ENCODE measurements at places on chromosomes 16 and 17.

GRCh38 chr16:78815713-78816112 lies 716.3 kb downstream of the WWOX start:
- no peak for DNase-seq

DNA sequence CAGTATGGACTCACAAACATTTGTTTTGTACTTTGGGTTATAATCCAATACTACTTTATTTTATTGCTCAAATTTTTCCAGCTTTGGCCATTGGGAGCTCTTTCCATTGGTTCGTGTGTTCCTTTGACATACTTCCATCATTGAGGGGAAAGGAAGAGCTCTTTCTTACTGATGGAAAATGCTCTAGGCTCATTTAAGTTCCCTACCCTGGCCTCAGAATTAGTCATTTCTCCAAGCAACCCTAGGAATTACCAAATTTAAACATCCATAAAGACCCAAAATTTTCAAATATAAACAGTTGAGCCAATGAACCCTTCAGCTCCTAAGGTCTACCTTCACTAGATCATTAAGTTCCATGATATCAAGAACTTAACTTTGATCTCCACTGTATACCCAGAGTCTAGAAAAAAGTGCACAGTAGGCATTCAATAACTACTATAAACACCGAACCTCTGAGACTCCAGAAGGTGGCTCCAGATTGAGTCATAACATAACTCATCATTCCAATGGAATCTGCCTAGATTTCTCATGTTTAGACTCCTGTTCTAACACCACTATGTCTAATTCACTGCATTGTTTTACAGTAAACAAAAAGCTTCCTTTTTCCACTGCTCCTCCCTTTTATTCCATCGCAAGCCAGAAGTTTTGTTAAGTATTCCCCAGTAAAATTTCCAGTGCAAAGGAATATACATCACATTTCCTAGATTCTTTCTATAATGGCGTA lies 39.0 kb downstream of the SMURF2 start:
- DNase-seq: no peak

GRCh38 chr17:55458287-55458900 lies 36.8 kb upstream of the MMD start:
- DNase-seq: no peak

DNA sequence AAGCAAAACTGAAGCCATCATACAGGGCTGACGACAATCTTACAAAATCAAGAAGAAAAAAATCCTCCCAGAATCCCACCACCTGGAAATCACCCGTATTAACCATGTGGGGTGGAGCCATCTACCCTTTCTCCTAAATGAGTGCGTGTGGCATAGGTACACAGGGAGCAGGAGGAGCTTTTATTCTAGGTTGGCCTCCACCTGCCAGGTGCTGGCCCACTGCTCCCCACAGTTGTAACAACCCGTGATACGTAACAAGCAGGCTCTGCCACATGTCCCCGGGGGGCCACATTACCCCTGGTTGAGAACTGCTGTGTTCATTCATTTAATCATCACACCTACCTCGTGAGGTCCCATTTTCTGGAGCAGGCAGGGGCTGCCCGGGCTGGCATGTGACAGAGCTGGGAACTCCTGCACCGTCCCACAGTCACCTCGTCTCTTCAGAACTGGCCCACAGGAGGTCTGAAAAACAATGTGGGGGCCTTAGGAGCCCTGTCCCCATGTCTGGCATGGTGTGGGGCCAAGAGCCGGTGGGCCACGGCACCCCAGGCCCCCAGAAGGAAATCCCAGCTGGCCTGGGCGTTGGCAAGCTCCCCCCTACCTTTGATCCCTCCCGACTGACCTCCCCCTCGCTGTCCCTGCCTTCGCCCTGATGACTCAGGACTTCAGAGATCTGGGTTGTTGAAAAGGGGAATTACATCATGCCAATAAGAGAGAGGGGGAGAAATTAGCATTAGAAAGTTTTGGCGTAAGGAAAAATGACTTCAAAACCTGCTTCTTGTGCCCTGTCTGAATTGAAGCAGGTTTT lies 12.9 kb downstream of the CMIP start:
- DNase-seq: peak; percentile 88

DNA sequence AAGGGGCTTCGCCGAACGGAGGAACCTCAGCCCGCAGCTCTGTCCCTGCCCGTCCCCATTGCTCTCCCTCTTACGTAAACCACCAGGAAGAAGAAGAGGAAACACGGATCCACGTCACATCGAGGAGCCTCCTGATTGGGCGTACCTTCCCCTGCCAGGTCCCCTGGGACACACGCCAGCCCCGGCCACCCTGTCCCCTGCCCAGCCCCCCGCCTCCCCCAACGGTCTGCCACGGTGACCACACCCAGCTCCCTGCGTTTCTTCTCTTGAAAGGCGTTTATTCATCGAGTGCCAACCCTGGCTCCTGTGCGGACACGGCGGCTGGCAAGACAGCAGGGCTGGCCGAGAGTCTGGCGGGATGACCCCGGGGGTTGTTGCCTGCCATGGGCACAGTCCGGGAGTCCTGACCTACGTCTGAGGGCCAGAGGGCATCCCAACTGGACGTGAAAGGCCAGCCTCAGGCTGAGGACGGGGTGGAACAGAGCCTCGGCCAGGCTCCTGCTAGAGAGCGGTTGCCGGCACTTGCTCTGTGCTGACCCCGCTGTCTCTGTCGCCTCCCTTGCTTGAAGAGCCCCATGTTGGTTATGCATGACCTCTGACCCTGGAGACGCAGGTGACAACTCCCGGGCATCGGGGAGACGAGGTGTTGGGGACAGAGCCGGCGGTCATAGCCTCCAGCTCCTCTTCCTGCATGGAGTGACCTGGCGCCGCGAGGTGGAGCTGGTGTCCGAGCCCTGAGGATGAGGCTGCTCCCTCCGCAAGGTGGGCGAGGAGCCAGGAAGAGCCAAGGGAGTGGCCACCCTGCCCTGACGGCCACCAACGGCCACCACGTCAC lies 40.5 kb upstream of the ACSF3 start:
- peak; percentile 76 for DNase-seq

- DNase-seq: no peak
Measured at GRCh38 chr16:79768276-79768970, 167.9 kb upstream of the MAF start.

- DNase-seq: no peak
Measured at GRCh38 chr16:24540602-24541210, 1.3 kb downstream of the RBBP6 start.

DNA sequence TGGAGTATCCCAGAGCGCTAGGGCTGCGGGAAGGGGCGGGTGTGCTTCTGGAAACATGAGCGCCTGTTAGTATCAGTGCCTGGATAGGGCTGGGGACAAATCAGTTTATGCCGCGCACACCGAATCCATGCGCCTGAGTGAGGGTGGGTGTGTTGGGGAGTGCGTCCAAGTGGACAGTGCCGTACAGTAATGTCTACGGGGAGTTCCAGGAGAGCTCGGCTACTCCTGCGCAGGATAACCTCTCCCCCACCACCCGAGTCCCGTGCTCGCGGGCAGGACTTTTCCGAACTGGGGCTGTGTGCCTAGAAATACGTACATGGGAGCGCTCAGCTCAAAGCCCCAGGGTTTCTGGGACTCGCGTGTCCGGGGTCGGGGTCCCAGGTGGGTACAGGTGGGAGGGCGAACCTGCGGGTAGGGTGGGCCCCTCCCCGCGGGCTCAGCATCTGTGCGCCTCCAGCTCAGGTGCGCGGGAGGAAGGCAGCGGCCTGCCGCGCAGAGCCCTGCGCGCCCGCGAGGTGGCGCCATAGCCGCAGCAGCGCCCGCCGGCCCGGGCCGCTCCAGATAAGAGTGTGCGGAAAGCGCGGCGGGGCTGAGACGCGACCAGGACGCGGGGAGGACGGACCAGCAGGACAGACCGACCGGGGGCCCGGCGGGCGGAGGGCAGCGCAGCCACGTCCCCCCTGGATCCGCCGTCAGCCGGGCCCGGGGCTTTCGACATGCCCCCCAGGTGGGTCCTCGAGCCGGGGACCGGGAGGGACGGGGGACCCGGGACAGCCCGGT lies at the start of gene HIC1:
HIC1 (plus strand) TSS at position 592 of the 780 bp plus-strand sequence. CDS start 1,588 bp downstream, outside the sequence.
- peak; percentile 67 for DNase-seq

- DNase-seq: peak; percentile 56
Measured at GRCh38 chr17:309361-309888, 43.2 kb downstream of the RPH3AL start.

DNA sequence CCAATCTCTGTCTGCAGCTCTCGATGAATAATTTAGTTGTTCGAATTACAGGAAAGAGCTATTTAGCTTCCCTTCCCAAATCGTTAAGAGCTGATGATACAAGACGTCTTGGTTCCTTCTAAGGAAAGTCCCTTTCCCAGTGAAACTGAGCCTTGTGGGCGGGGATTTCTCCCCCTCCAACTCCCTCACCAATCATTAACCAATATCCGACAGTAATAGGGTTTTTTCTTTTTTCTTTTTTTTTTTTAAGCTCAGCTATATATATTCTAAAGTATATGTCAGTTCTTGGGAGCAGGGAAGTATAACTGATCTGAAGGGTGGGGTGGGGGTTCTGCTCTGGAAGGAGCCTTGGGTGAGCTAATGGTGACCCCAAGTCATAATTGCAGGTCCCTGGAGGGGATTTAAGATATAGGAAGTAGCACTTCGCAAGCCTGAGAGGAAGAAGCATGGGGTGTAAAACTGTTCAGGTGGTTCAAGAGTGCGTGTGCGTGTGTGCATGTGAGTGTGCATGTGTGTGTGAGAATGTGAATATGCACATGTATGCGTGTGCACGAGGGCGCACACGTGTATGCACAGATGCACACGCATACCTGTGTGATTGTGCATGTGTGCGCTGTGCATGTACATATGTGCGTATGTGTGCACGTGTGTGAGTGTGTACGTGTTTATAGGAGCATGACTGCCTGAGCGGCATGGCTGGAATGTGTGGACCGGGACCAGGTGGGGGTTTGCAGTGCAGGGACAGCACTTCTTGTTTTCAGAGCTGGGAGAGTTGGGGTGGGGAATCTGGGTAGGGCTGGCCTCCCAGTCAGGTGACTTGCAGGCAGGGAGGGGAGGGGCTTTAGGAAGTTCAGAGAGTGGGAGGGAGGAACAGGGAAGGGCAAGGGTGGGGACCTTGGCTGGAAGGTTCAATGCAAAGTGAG lies 42.7 kb downstream of the SOCS3 start:
- DNase-seq: peak; percentile 78

- no peak for DNase-seq
Measured at GRCh38 chr17:65022751-65023700, 33.5 kb downstream of the GNA13 start.

- DNase-seq: peak; percentile 72
Measured at GRCh38 chr16:20747030-20747816, 5.6 kb upstream of the THUMPD1 start.

DNA sequence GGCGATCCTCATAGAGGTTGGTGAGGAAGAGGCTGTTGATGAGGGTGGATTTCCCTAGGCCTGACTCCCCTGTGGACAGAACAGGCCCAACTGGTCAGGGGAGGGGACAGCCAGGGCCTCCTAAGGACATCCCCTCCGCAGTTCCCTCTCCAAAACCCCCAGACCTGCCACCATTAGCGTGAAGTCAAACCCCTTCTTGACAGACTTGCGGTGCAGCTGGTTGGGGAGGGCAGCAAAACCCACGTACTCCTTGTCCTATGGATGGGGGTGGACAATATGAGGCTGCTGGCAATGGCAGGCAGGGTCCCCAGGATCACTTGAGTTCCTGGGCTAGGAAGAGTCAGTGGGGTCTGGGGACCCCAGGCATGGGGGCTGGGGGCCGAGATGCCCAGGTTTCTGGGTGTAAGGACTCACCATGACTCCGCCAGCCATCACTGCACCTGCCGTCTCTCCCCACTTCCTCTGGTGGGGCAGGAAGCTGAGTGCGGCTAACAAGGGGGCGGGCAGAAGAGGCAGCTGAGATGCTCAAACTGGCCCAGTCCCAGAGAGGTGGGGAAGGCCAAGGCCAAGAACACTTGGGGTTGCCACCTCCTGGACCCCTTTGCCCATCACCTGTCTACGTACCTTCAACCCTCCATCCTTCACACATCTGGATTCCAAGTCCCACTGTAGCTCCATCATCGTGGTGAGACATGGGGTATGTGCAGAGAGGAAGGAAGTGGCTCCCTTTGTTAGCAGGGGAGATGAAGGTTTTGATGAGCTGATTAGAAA lies at the start of gene SEPTIN1:
SEPTIN1 (minus strand) TSS at position 451 of the 771 bp plus-strand sequence; CDS start at position 432, 19 bp downstream.
- DNase-seq: peak; percentile 7
